Umbilical cord (tissue), 2 donors: ENCODE measurements at places on chromosomes 3 and 15. TPM values are rescaled to one million over a fixed set of nuclear protein-coding genes. Genes with fewer than 3 reads are reported as not detected.

- DNase-seq: no peak
Measured at GRCh38 chr3:99665017-99665416, 26.6 kb downstream of the COL8A1 start.

- DNase-seq: no peak
Measured at GRCh38 chr3:3552761-3553160, 246.5 kb upstream of the LRRN1 start.

- DNase-seq: no peak
Measured at GRCh38 chr3:160098926-160099626, 110.4 kb downstream of the IL12A start.

- DNase-seq: no peak
Measured at GRCh38 chr15:89400116-89400781, 65.6 kb upstream of the POLG start.

DNA sequence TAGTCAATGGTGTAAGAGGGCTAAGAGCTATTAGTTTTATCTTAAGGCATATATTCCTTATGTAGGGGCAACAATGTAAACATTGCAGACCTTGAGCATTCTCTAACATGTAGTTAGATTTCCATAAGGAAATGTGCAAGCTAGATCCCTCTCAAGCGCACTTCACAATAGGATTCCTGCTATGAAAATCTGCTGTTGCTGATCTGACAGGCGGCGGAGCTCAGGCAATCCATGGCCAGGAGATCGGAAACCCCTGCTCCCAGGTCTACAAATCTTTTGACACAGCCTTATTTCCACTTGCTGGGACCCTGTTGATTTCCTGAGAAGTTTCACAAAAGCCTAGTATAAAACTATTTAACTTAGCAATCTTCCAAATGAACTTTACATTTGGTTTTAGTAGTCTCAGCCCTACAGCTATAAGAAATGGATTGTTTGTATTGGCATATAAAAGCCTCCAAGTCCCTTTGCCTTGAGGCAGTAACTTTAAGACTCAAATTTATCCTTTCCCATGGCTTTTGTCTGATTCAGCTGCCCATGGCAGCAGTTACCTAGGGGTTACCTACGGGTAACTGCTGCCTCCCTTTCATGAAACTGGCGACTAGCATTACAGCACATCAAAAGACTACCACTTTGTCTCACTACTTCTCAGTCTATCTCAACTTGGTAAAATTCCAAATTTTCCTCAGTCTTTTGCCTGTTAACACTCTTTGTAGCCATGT is 22.7 kb downstream of the TRA2B start:
- DNase-seq: no peak

DNA sequence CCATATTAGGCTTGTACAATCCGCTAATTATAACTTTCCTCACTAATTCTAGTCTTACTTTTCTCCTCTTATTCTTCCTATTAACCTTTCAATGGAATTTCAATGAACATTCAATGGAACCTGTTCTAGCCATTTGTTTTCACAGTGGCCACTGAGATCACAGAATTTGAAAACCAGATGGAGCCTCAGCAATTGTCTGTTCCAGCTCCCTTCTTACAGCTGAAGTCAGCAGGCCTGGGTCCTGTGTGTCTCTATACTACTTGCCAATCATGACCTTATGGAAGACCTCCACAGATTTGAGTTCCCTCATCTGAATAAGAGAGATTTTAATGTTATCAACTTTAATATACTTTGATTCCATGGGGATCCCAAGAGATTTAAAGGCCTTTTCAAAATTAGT is 36.6 kb downstream of the TJP1 start:
- DNase-seq: no peak

- peak; percentile 60 for DNase-seq
Measured at GRCh38 chr3:11479221-11479620, 164.5 kb downstream of the VGLL4 start.

GRCh38 chr3:105422645-105423044 is 55.9 kb downstream of the ALCAM start:
- DNase-seq: no peak

DNA sequence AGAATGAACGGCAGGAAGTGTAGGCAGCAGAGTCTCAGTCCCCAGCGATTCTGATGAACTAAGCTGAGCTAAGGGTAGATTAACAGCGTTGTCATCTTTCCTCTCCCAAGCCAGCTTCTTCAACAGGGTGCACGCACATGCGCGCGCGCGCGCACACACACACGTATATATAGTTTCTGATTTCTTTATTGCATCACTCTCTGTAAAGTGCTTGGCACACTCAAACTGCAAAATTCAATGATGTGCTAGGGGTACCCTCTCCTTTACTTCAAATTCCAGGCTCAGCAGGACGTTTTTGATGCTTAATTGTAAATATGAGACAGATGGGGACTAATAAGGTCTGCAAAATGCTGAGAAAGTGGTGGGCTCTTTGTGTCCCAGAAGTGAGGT is 26.1 kb upstream of the VPS8 start:
- no peak for DNase-seq

DNA sequence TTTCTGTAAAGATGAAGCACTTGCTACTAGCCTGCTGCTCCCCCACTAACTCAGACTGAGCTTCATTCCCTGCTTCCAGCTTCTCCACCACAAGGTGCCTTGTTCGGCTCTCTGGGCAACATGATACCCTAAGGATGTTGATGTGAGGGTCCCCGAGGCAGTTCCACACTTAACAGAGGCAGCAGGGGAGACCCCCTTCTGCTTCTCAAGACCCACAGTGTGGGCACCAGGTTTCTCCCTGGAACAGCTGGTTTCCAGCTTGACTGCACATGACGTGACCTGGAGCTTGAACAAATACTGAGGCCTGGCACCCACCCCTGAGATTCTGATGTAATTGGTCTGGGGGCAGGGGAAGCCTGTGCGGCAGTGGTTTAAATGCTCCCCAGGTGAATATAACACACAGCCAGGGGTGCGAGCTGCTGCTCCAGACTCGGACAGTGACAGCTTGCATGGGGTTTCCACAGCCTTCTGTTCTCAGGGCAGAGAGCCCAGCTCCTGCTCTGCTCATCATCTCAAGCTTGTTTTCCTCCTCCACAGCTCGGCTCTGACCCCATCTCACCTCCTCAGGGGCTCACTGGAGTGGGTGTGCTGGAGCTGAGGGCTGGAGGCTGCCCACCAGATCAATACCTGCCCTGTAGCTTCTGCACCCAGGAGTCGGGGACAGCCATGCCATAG is 95.0 kb upstream of the HACD2 start:
- peak; percentile 50 for DNase-seq

GRCh38 chr15:98413933-98414546 is 234.3 kb upstream of the IGF1R start:
- no peak for DNase-seq

Gene CA12
- total RNA-seq: 46.9 TPM

Gene BUB1B
- total RNA-seq: 1.7 TPM

Gene FYCO1
- total RNA-seq: 26.7 TPM

Gene TM4SF18
- 3.9 TPM for total RNA-seq

Gene LSAMP
- total RNA-seq: 20.5 TPM

Gene CCR9
- 0.48 TPM for total RNA-seq

Gene KCNMB3
- total RNA-seq: 8.2 TPM

Gene SLC2A2
- total RNA-seq: 0.72 TPM

Gene VEPH1
- total RNA-seq: 11.6 TPM

Gene SCAMP5
- total RNA-seq: 1.2 TPM

Gene SLC12A1
- 33.5 TPM for total RNA-seq

Gene WDR93
- 1.7 TPM for total RNA-seq

Gene MON1A
- total RNA-seq: 4.6 TPM

Gene BOC
- 65.5 TPM for total RNA-seq

Gene CDV3
- 189 TPM for total RNA-seq
